ENCODE measurements at places on chromosomes 16 and 17.

DNA sequence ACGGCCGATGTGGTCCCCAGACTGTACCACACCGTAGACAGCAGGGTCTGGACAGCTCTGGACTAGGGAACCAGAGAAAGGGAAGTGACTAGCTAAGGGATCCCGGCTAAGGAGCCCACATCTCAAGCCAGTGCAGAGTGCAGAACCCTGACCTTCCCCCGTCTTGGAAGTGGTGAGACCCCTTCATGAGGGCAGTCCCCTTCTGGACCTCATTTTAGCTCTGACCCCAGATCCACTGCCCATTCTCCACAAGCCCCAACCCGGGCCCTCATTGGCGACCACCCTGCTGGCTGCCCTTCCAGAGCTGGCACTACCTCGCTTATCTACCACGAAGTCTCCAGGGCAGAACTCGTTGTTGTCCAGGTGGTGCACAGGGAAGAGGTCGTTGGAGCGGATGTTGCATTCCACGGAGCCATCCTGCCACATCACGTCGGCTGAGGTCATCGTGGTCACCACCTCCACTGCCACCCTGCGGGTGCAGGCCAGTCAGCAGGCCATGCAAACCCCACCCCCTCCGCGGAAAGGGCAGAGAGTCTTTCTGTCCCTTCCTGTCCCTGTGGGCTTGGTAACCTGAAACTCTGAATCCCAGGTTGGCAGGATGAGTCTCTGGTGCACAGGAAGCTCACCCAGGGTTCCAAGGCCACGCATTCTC, 14.2 kb downstream of the SPHK1 start:
- no peak for DNase-seq

DNA sequence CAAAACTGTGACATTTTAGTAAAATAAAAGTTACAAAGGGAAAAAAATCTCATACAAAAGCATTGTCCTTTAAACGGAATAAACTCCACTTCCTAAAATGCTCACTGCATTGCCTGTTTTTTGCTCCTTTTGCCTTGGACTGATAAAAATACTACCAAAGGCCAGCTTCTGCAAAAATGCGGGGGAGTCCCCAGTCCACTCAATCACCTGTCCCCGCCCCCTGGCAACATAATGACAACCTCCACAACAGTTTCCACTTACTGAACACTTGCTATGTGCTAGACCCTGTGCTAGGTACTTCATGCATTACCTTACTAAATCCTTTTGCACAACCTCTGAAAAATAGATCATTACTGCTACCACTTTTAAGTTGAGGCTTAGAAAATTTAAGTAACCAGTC, 172.7 kb upstream of the CCL2 start:
- no peak for DNase-seq

DNA sequence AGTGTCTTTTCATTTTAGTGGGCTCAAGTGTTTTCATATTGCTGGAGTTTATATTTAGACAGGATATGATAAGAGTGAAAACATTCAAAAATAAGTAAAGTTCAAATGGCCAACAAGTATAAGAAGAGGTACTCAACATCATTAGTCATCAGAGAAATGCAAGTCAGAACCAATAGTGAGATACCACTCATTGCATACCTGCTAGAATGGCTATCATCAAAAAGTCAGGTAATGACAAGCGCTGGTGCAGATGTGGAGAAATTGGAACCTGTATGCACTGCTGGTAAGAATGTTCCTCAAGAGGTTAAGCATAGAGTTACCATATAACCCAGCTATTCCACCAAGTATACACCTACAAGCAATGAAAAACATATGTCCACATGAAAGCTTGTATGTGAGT, 87.8 kb downstream of the WNT3 start:
- DNase-seq, result no peak

DNA sequence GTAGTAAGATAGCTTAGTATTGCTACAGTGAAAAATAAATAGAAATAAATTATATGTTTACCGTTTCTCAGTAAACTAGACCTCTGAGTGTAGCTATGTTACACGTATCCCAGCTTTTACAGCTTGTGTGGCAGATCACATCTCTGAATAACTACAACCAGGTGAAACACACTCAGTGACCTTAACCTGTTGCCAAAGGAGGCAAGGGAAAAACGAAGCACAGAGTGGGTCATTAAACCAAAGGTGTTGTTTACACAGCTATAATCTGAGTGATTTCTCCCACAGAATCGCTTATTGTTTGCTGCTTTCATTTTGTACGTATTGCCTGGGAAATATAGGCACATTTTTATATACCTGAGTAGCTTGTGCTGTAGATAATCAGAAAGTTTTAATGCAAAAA, 688.2 kb upstream of the KIF2B start:
- DNase-seq, result no peak
